ENCODE measurements at places on chromosomes 11 and 22.

DNA sequence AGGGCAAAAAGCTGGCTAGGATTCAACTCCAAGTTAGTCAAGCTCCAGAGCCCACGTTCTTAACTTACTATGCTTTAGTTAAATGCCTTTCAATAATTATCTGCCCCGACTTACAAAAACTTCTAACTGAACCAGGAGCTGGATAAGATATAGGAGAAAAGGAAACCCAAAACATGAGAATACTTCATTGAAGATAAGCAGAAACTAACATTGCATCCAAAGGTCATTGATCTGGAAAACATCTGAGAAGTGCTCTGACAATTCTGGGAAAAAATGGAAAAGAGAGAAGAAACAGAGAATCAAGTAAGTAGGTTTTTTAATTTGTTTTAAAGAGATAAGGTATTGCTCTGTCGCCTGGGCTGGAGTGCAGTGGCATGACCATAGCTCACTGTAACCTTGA lies 27.2 kb downstream of the ACAT1 start:
- no peak for DNase-seq

DNA sequence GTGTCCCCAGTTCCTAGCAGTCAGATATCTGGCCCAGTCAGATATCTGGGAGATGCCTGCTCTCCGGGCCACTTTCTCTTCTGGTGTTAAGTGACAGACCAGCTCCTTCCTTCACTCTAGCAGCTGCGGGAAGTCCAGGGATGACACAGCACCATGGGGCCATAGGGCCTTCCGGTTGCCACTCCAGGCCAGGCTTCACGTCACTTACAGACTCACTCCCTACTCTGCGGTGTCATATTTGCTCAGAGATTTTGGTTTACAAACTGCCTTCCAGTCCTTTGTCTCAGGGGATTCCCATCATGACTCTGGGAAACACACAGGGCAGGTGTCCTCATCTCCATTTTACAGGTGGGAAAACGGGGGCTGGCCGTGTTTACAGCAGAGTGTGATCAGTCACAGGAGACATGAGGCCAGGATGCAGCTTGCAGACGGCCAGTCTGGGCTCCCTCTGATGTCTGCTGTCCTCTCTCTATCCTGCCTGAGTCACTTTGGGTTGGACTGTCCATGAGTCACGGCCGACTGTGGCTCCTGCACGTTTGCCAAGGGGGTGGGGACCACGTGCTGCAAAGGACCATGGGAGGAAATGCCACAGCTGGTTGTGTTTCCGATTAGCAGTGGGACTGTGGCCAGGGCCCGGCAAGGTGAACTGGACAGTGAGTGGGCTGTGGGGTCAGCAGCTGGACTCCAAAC lies 8.2 kb upstream of the TBC1D22A start:
- no peak for DNase-seq

GRCh38 chr22:25420471-25420924 lies 144.0 kb upstream of the GRK3 start:
- peak; percentile 33 for DNase-seq

GRCh38 chr11:96257972-96258934 lies 84.7 kb downstream of the MAML2 start:
- no peak for DNase-seq

GRCh38 chr22:34501366-34501965 lies 564.5 kb upstream of the ISX start:
- no peak for DNase-seq

Data from NCI-H2171 (cell line).